ENCODE measurements at places on chromosomes 3 and 15.

GRCh38 chr3:161231861-161232260 is 10.8 kb downstream of the NMD3 start:
- no peak for DNase-seq

DNA sequence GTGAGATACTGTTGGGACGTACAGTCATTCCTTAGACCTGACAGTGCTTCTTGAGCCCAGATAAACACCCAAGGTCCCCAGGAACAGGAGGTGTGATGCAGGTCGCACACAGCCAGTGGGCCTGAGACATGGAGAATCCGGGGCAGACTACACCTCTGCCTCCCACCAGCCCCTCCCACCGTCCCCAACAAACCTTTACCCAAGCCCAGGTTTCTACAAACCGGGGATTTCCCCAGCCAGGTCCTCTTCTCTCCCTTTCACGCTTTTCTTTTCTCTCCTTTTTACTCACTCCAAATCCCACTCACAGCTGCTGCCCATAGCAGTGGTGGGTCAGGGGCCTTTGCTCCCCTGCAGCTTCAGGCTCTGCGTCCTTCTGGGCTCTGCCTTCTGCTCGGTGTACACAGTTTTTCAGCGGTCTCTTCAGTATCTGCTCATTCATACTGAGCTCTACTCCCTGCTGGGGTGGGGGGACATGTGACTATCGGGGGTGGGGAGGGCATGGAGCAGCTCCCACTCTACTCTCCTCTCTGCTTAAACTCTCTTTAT is 4.8 kb upstream of the PCSK6 start:
- DNase-seq = no peak

DNA sequence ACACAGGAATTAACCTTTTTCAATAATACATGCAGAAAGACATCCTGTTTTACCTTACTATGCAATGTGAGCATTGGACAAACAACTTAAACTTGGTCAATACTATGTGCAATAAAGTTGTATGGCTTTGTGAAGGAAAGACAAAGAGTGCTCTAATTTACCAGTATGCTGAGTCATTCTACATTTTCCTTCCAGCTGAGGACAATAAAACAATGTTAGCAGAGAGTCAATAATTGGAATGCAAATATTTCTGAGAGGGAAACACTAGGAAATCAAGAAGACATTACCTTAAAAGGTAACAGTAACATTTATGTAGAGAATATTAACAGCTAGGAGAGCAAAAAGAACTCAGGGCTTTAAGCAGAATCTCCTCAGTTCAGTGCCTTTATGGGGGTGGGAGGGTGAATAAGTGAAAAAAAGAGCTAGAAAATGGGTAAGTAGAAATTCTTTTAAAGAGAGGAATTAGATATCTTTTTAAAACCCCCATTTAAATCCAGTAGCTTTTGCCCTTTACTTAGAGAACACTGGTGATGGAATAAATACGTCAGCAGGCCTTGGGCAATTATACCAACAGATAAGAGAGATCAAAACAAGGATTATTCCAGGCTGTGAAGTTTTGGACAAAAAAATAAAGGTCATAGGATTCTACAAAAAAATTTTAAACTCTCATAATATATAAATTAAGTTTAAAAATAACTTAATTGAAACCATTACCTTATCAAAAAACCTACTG is 11.6 kb upstream of the HGD start:
- no peak for DNase-seq

DNA sequence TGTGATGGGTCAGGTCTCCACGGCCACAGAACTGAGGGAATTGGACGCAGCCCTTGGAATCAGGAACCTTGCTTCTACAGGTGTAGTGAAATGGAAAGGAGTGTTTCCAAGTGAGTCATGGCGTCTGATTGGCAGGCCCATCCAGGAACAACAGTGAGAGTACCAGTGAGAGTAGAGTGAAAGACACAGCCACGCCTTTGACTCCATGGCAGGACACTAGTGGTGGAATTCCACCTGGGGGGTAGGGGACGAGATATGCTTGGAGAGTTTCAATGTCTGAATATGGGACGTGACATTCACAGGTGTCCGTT is 3.0 kb upstream of the SLC28A1 start:
- no peak for DNase-seq

- no peak for DNase-seq
Observed at GRCh38 chr3:193778676-193779075, 185.7 kb downstream of the OPA1 start.

GRCh38 chr15:51849860-51850259 is 20.4 kb downstream of the TMOD3 start:
- DNase-seq = no peak

DNA sequence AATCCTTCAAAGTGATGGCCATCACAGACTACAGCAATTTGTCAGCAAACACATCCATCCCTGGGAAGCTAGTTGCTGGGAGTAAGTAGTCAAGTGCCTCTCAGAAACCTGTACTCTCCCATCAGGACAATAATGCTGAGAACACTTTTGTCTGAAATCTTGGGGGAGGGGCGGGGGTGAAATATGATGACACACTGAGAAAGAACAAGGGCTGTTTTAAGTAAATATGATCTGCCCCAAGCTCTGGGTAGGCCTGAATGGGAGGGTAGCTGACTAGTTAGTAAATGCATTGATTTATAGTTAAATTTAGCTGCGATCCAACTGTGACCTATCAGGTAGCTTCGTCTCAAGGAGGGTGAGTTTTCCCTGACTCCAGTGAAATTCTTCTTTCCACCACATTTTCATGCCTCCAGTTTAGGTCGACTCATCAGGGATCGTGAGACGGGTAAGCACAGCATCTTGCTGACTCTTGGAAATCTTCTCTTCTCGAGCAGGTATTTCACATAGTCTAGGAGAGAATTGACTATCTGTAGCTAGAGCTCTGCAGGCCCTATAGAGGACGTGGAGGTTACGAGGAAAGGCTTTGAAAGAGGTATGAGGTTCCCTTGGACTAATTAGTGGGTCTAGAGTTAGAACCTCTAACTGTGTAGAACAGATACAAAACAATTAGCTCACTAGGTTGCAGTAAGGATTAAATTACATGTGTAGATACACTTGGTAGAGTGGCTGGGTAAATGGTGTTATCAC is 213.4 kb upstream of the SLC2A2 start:
- DNase-seq = no peak

DNA sequence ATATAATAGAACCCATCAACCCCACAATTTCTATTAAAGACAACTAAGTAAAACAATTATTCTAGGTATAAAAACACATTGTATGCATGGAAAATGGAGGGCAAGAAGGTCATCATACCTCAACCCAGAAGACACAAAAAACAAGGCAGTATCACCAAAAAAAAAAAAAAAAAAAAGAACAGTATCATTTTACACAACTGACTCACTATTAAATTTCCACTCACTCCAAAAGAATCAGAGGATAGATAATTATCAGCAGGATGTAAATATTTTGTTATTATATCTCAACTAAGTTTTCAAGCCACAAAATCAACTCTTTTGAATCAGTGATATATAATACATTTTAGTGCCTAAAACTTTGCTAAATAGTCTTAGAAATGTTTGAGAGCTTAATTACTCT is 55.0 kb downstream of the CLASP2 start:
- DNase-seq = no peak

DNA sequence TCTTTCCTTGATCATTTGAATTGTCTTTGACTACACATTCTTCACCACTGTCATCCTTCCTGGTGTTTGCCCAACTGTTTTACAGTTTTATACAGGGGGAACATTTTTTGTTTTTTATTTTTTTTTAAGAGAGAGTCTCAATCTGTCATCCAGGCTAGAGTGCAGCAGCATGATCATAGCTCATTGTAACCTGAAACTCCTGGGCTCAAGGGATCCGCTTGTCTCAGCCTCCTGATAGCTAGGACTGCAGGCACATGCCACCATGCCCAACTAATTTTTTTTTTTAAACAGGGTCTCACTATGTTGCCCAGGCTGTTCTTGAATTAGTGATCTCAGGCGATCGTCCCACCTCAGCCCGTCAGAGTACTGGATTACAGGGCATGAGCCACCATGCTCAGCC is 222.6 kb downstream of the BBX start:
- DNase-seq = no peak

DNA sequence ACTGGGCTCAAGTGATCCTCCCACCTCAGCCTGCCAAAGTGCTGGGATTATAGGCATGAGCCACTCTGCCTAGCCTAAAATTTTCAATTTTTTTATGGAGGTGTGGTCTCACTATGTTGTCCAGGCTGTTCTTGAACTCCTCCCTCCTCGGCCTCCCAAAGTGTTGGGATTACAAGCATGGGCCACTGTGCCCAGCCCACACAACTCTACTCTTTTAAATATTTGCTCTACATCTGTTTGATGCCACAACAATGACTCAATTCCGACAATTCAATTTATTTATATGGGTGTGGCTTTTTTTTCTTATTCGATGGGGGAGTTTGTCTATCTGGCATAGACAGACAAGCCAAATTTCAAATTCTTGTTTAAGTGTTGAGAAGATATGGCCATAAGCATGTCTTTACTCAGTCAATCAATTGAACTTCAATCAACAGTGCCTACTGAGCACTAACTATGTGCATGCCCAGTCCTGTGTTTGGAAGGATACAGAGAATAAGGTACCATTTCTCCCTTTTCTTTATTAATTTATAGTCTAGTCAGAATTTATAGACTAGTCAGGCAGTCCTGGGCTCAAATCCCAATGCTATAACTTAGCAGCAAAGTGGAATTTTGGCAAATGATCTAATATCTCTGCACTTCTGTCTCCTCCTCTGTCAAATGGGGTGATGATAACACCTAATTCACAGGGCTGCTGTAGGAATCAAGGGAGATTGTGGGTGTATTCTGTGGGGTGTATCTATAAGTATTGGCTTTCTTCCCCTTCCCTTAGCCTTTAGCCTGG is 54.6 kb upstream of the PIAS1 start:
- no peak for DNase-seq

- no peak for DNase-seq
Observed at GRCh38 chr3:112327371-112327951, 5.5 kb upstream of the CD200 start.

DNA sequence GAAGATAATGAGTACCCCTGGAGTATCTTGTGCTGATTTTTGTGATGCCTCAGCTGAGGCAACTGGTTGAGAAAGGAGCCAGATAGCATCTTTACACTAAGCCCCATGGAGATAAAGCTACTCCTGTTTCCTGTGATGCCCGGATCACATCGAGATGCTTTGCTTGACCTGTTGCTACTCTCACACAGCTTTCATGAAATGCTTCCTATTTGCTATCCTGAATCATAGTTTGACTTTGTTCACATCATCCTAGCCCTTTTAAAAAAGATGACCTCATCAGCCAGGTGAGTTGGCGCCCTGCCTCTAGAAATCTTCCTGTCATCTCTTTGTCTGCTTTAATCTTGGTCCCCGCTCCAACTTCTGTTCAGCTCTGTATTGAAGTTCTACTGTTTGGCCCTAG is 409.6 kb upstream of the TBL1XR1 start:
- no peak for DNase-seq

DNA sequence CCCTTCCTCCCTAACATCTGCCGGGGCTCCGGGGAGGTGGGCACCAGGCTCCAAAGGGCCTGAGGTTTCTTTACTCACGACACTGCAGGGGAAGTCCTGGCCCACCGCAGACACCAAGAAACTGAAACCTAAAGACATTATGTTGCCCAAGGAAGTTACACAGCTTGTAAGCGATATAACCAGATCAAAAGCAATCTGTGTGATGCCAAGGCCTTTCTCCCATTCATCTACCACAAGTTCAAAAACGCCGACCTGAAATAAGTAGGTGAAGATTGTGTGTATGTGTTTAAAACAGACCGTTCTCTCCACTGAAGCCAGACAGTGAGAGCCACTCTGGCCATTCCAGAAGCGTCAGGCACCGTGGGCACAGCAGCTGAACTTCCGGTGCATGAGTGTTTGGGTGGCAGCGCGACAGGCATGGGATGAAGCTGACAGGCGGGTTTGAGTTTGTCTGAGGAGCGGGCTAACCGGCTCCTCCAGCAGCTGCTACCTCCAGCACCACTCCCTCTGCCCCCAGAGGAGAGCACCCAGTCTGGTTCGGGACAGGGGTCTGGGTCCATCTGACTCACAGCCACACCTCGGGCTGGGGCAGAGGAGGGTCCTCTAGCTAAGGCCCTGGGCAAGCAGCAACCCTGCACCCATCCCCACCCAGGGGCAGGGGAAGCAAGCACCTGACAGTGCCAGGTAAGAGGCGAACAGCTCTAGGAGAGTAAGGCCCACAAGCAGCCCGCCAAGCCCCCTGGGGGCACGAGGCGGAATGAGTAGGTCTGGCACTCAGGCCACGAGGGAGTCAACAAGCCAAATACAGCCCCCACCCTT is 1.3 kb downstream of the TNK2 start:
- no peak for DNase-seq

GRCh38 chr3:115397433-115397832 is 225.9 kb upstream of the GAP43 start:
- no peak for DNase-seq

DNA sequence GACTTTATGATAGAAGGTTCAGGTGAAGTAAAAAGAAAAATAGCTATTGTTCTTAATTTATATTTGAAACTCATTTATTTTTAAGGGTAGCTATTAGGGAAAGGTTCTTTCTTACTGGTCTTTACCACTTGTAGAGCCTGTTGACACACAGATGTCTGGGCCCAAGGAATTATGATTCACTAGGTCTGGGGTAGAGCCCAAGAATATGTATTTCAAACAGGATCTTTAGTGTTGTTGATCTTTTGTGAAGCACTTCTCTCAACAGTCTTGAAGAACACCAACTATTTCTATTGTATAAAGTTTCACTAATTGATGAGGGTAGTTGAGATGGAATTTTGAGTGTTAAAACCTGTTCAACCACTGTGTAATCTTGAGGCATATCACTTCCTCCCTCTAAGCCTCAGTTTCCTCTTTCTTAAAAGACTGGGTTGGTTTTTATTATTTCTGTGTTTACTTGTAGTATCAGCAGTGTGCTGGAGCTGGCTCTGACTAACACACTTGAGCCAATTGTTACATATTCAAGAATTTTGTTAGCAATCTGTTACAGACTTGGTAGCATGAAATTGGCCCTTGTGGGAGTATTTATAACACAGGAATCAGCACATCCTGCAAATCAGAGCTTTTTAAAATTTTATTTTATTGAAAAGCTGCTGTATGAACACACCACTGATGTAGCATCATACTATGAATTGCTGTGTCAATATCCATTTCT is 155.9 kb downstream of the RBMS3 start:
- DNase-seq = no peak

DNA sequence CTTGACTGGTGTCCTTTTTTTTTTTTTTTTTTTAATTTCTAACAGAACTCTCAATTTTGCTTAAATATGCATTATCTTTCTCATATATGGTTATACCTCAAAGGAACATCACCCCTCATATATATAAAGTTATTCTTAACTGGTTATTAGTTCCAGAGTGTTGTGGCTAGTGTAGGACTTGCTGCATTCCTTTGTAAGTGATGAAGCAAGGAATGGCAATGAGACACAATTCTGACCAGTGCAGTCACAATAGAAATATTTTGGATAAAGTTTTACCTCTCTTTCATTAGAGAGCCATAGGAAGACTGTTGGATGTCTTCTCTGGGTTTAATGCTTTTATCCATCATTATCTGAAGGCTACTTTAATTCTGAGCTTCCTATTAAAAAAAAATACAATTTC is 75.5 kb upstream of the CBLB start:
- DNase-seq = no peak

All from cortex of kidney (tissue), 1 donor.